Breast epithelium (tissue), 4 donors: ENCODE measurements at places on chromosomes 2 and 18. TPM values are rescaled to one million over a fixed set of nuclear protein-coding genes. Genes with fewer than 3 reads are reported as not detected.

Gene QPCT
- total RNA-seq, result 3.7 TPM

DNA sequence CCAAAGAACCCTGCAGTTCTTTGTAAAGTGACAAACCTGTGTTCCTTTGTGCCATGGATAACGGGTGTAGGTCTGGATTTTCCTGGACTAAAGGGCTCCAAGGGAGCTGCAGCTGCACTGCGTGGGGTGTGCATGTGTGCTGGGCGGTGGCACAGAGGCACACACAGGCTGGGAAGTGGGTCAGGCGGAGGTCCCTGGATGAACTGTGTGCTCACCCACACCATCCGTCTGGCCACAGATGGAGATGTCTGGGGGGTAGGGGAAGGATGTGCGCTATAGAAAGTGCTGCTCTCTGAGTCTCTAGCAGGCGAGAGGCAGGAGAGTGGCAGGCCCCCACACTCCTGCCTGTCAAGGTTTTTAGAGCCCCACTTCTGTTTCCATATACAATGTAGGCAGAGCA is 137.2 kb downstream of the LOXHD1 start:
- DNase-seq, result no peak

- DNase-seq, result no peak
Observed at GRCh38 chr2:199471443-199472057, 13.8 kb upstream of the SATB2 start.

- DNase-seq, result no peak
Observed at GRCh38 chr2:107627164-107627563, 199.5 kb upstream of the RGPD4 start.

- no peak for DNase-seq
Observed at GRCh38 chr2:69495008-69495407, 57.8 kb upstream of the NFU1 start.

GRCh38 chr2:146908776-146909175 is 936.1 kb upstream of the ACVR2A start:
- no peak for DNase-seq

DNA sequence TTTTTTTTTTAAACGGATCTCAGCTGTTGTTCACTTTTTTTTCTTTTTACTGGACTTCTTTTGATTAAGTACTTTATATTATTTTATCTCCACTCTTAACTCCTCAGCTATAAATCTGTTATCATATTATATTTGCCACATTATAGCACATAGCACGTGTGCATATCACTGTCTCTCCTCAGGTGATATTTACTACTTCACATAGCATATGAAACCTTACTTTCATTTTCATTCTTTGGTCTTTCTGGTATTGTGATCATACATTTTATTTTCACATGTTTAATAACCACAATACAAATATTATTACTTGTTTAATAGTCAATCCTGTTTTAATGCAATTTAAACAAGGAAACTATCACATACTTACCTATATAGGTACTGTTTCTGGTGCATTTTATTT is 993.1 kb upstream of the TMEFF2 start:
- DNase-seq, result no peak

Gene FZD7
- total RNA-seq, result 26.5 TPM

Gene SLC39A6
- total RNA-seq, result 502 TPM

DNA sequence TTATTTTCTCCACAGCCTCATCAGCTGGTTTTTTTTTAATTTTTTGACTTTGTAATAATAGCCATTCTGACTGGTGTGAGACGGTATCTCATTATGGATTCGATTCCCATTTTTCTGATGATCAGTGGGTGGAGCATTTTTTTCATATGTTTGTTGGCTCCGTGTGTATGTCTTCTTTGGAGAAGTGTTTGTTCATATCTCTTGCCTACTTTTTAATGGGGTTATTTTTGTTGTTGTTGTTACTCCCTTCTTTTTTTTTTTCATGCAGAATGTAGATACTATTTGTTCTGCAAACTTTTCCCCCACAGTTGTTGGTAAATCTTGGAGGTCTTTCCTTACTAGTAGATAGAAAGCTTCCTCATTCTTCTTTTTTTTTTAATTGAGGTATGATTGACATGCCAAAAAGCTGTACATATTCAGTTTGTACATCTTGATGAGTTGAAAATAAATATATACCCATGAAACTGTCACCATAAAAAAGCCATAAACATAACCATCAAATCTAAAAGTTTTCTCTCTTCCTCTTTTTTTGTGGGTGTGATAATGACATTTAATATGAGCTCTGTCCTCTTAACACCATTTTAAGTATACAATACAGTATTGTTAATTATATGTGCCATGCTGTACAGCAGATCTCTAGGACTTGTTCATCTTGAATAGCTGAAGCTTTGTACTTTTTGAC is 21.8 kb upstream of the NT5DC4 start:
- DNase-seq, result no peak

DNA sequence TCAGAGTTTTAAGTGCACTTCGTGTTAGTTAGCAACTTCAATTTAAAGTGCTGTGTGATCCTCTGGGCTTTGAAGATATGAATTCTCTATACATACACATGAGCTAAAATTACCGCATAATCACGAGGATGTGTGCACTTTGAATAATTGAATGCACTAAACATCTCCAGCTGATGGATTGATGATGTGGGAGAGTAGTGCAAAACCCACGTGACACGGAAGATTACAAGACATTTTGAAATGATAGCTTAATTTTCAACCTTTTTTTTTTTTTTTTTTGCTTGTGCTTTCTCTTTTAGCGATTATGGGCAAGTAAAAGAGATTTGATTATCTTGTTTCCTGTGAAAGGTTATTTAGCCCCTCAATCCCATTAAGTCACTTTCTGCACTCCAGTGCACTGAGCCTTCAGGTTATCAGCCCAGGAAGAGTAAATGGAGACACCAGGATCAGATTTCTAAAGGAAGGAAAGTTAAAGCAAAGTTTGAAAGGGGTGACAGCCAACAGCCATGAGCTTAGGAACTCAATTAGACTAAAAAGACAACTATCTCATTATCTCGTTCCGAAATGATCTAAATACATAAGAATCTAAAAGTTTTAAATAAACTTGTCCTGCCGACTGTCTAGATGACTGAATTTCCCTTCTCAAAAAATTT is 81.6 kb downstream of the CDK15 start:
- no peak for DNase-seq

DNA sequence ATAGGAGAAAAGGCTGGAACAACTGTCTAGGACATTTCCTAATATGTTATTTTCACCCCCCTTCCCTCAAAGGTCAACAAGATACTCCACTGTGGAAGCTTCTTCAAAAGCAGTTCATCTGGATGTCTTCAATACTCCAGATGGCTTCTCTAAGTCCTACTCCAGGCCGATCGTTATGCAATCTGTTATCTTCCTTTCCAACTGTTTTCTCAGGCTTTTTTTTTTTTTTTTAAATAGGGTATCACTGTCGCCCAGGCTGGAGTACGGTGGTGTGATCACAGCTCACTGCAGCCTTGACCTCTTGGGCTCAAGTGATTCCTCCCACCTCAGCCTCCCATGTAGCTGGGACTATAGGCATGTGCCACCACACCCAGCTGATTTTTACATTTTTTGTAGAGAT is 26.3 kb downstream of the ATP8B1 start:
- no peak for DNase-seq

GRCh38 chr18:69674966-69675365 is 272.7 kb downstream of the CD226 start:
- no peak for DNase-seq

GRCh38 chr2:210561475-210561874 is 5.1 kb downstream of the CPS1 start:
- DNase-seq, result no peak

GRCh38 chr2:39407516-39408296 is 29.4 kb downstream of the MAP4K3 start:
- no peak for DNase-seq

Gene PAX3
- 0.29 TPM for total RNA-seq

DNA sequence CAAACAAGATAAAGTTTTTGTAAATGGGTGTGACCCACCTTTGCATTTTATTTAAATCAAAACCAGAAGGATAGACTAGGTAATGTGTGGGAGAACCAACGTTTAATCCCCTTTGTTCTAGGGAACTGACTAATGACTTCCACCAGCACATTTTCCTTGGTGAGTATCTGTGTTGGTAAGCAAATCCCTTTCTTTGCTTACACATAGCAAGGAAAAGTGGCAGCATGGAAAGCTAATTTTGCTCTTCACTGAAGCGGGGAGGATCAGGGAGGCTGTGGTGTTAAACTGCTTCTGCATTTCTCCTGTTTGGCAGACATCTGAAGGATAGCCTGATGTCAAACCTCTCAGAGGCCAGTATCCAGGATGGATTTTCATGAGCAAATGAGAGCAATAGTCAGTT is 331.1 kb downstream of the PTPRM start:
- DNase-seq, result no peak

- DNase-seq, result no peak
Observed at GRCh38 chr2:8858910-8859309, 21.5 kb upstream of the KIDINS220 start.

GRCh38 chr18:37391698-37392548 is 173.7 kb downstream of the CELF4 start:
- DNase-seq, result no peak
